Ascending aorta (tissue), 2 donors: ENCODE measurements at places on chromosomes 7 and 10.

DNA sequence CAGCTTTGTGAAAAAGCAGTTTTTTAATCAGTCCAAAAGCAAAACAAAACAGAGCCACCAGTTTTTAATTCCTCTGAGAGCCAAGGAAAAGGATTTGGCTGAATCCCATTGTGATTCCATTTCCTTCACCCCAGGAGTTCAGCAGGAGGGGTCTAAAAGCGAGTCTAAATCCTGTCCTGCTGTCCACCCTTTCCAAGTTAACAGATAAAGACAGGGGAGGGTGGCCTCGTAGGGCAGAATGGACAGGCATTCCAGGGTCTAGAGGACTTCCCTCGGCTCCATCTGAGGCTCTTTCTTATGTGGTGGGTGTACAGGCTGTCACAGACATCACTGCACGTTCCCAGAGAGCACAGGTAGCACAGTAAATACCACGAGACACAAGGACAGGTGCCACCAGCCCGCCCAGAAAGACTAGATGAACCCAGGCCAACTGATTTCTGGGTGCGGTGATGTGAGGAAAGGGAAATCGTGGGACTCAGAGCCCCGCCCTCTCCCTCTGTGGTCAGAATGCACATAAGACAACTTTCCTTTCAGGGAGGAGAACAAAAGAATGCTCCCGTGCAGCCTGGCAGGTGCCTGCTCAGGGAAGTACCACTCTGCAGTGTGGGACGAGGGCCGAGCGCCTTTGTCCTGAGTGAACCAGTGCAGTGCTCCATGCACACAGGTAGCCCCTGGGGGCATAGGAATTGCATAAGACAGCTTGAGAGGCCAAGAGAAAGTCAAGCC is 119.7 kb downstream of the ABLIM1 start:
- H3K4me3 ChIP-seq, result no peak overlapping the region
- H3K4me1 ChIP-seq, result no peaks in the 10 kb centered on the region
- no peaks in the 10 kb centered on the region for H3K27me3 ChIP-seq
- DNase-seq, result no peak
- no peaks in the 10 kb centered on the region for H3K36me3 ChIP-seq

GRCh38 chr10:3036155-3037021 is 31.0 kb upstream of the PFKP start:
- no peaks in the 10 kb centered on the region for H3K36me3 ChIP-seq
- no peak overlapping the region for H3K4me3 ChIP-seq
- no peaks in the 10 kb centered on the region for H3K4me1 ChIP-seq
- no peaks in the 10 kb centered on the region for H3K27me3 ChIP-seq
- H3K27ac ChIP-seq, result no peak overlapping the region

DNA sequence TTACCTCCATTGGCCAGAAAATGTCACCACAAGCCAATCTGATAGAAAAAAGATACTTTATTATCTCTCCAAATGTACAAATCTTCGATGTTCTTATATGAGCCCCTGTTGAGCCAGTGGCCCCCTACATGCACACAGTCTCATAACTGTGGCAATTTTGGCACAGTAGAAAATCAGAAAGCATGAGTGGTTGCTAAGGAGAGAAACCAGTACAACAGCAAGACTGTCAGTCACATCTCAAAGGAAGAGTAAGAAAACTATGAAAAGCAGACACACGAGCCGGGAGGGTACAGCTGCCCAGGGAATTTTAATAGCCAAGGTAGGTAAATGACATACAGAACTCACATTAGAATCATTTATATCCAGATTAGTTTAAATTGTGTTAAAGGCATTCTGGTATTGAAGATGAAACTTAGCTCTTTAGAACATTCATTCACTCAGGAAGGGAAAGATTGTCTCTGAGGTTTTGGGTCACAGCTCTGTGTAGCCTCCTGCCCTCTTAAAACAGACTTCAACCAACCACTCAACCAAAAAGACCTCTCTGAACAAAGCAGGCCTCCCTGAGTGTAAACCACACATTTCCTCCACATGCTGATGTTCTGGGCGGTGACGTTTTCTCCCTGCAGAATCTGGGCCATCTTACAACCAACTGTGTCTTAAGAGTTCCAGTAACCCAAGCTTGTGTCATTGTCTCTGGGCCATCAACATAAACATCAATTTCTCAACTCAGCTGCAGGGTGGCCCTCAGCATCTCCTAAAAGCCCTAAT is 80.8 kb upstream of the ADAM12 start:
- no peaks in the 10 kb centered on the region for H3K27me3 ChIP-seq
- H3K36me3 ChIP-seq, result no peaks in the 10 kb centered on the region
- H3K4me3 ChIP-seq, result no peak overlapping the region
- no peak for DNase-seq
- H3K27ac ChIP-seq, result no peak overlapping the region

DNA sequence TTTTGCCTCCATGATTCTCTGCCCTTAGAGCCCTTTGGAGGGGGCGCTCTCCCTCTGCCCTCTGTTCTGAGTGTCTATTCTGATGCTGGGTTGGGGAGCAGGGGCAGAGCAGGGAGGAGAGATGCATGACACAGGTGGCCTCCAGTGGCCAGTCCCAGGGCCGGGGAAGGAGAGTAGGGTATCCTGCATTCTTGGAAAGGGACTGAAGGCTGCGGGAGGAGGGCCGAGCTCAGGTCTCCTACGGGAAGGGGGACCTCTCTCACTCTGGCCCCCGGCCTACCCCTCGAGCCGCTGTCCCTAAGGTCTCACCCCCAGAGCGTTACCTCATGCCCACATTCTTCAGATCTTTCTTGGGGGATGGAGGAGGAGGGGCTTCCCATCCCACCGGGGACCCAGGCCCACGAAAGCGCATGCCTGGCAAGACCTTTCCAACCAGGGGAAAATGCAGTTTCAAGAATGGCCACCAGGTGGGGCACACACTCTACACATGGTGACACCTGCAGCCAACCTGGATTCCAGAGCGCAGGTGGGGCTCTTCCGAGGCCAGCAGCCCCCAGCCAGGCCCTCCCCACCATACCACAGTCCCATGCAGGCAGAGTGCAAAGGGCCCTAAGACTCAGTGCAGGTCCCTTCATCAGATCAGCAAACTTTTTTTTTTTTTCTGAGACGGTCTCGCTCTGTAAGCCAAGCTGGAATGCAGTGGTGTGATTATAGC is 86.4 kb downstream of the MYL10 start:
- no peak overlapping the region for H3K27ac ChIP-seq
- no peaks in the 10 kb centered on the region for H3K36me3 ChIP-seq
- no peak overlapping the region for H3K4me3 ChIP-seq
- H3K4me1 ChIP-seq, result peaks cover 4% of the 10 kb centered on the region
- H3K27me3 ChIP-seq, result no peaks in the 10 kb centered on the region

GRCh38 chr7:149355390-149356048 is 93.5 kb downstream of the ZNF783 start:
- H3K27me3 ChIP-seq, result no peaks in the 10 kb centered on the region
- no peaks in the 10 kb centered on the region for H3K36me3 ChIP-seq
- DNase-seq, result no peak
- H3K4me3 ChIP-seq, result no peak overlapping the region
- no peaks in the 10 kb centered on the region for H3K4me1 ChIP-seq
- H3K27ac ChIP-seq, result no peak overlapping the region

GRCh38 chr10:62047960-62048383 is 146.5 kb downstream of the ARID5B start:
- peak overlapping the region; percentile 95 for H3K27ac ChIP-seq
- peaks cover 15% of the 10 kb centered on the region for H3K36me3 ChIP-seq
- peaks cover 49% of the 10 kb centered on the region for H3K4me1 ChIP-seq
- no peaks in the 10 kb centered on the region for H3K27me3 ChIP-seq
- H3K4me3 ChIP-seq, result peak overlapping the region; percentile 56

DNA sequence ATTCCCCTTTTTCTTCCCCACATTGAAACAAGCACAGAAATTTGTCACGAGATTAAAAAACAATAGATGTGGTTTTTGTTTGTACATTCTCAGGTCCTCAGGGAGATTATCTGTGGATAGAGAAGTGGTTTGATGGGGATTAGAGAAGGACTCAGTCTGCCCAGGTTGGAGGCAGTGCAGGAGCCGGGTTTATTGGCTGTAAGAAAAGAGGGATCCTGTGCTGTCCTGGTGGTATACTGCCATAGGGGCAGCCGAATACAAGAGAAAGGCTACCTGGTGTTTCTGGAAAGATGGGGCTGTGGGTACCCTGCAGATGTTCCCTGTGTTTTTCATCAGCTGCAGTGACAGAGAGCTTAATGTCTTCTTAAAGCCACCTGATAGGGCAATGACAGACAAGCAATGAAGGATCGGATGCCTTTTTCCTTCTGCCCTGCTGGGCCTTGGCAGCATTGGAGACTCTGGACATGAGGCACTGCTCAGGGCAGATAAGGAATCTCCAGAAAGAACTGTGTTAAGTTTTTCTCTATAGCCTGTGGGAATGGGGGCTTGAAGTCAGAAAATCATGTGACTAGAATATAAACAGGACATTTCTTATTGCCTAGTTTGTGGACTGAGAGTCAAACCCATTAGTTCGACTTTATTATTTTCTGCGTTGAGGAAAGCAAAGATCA is 18.1 kb upstream of the GPR141 start:
- H3K4me3 ChIP-seq, result no peak overlapping the region
- DNase-seq, result no peak
- H3K36me3 ChIP-seq, result no peaks in the 10 kb centered on the region
- no peaks in the 10 kb centered on the region for H3K27me3 ChIP-seq
- no peaks in the 10 kb centered on the region for H3K4me1 ChIP-seq

DNA sequence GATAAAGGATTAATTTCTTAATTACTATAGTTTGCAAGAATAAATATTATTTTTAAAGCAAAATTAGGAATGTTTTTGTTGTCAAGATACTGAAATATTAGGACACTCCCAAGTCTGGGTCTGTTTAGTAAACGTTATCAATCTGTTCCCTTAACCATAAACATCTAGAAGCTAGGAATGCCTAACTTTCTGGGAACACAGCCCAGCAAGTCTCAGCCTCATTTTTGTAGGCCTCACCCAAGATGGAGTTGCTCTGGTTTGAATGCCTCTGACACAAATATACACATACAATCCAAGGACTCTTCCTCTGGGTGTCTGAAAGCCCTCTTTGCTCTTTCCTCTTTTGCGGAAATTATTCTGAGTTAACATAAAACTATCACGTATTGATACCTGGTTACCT is 487.4 kb upstream of the CELF2 start:
- DNase-seq, result no peak
- no peaks in the 10 kb centered on the region for H3K27me3 ChIP-seq
- H3K27ac ChIP-seq, result no peak overlapping the region
- H3K4me3 ChIP-seq, result no peak overlapping the region
- no peaks in the 10 kb centered on the region for H3K36me3 ChIP-seq

- H3K4me1 ChIP-seq, result no peaks in the 10 kb centered on the region
- no peak for DNase-seq
- H3K36me3 ChIP-seq, result no peaks in the 10 kb centered on the region
- no peak overlapping the region for H3K27ac ChIP-seq
- no peaks in the 10 kb centered on the region for H3K27me3 ChIP-seq
- no peak overlapping the region for H3K4me3 ChIP-seq
Measured at GRCh38 chr10:9602998-9603397, 1414.7 kb upstream of the CELF2 start.

- H3K4me1 ChIP-seq, result peaks cover 3% of the 10 kb centered on the region
- DNase-seq, result no peak
- no peaks in the 10 kb centered on the region for H3K27me3 ChIP-seq
- no peak overlapping the region for H3K27ac ChIP-seq
- no peak overlapping the region for H3K4me3 ChIP-seq
Measured at GRCh38 chr7:23184709-23185359, 3.0 kb downstream of the NUP42 start.

- no peak for DNase-seq
- H3K27ac ChIP-seq, result no peak overlapping the region
- H3K4me1 ChIP-seq, result no peaks in the 10 kb centered on the region
- peaks cover 5% of the 10 kb centered on the region for H3K36me3 ChIP-seq
Measured at GRCh38 chr7:128099204-128099671, 68.0 kb upstream of the LRRC4 start.

GRCh38 chr10:33791272-33791660 is 456.8 kb upstream of the NRP1 start:
- H3K36me3 ChIP-seq, result no peaks in the 10 kb centered on the region
- no peaks in the 10 kb centered on the region for H3K27me3 ChIP-seq
- no peaks in the 10 kb centered on the region for H3K4me1 ChIP-seq
- DNase-seq, result no peak
- H3K27ac ChIP-seq, result no peak overlapping the region

- H3K27me3 ChIP-seq, result no peaks in the 10 kb centered on the region
- DNase-seq, result no peak
- H3K36me3 ChIP-seq, result no peaks in the 10 kb centered on the region
- H3K4me3 ChIP-seq, result peak within 1 kb of the TSS; percentile 76
- H3K27ac ChIP-seq, result peak within 1 kb of the TSS; percentile 65
Measured at GRCh38 chr7:102433219-102434038, at the start of gene ORAI2. Gene ORAI2, plus strand, starts transcription at chr7:102433575. Its CDS starts 5,382 bp downstream, at chr7:102438957.
